ENCODE measurements at places on chromosomes 1 and 21.

DNA sequence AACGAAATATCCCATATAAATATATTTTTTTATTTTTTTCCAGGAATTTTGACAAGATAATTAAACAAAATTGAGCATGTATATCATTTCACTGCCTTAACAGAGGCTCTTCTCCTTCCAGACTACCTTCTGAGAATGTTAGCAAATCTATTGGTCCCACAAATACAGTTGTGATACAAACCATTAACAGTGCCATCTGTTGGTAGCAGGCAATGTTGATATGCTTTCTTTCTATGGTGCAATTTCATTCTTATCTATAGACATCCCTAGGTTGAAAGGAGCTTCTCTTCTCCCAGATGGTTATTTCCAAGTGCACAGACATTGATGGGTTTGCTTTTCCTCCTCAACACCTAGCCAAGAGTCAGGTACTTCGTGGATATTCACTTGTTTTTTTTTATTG is 303.6 kb downstream of the USH2A start:
- DNase-seq = peak; percentile 49

DNA sequence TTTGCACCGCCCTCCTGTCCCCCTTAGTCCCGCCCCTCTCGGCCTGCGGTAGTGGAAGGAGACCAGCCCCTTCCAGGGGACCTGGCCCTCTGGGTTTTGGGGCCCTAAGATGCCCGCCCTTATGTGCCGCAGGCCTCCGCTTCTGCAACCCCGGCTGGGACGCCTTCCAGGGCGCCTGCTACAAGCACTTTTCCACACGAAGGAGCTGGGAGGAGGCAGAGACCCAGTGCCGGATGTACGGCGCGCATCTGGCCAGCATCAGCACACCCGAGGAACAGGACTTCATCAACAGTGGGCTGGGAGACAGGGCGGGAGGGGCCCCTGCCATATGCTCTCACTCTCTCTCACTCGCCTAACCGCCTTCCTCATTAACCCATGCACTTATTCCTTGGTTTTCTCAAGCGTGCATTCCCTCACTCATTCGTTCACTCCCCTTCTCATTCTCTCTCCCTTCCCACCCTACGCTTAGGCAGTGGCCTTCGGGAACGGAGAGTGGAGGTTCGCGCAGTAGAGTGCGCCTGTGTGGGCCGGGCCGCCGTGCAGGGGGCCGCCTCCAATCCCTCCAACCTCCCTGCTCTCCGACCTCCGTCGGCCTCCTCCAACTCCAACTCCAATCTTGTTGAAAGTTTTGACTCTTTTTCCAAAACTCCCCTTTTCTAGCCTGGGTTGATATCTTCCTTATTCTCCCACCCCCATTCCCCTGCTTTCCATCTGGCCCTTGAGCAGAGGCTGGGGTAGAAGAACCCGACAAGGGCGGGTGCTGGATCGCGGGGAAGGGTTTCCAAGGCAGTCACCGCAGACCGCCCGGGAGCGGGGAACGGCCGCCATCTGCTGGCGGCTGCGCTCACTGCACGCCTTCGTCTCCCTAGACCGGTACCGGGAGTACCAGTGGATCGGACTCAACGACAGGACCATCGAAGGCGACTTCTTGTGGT is 15.2 kb downstream of the BCAN start:
- DNase-seq = peak; percentile 75

DNA sequence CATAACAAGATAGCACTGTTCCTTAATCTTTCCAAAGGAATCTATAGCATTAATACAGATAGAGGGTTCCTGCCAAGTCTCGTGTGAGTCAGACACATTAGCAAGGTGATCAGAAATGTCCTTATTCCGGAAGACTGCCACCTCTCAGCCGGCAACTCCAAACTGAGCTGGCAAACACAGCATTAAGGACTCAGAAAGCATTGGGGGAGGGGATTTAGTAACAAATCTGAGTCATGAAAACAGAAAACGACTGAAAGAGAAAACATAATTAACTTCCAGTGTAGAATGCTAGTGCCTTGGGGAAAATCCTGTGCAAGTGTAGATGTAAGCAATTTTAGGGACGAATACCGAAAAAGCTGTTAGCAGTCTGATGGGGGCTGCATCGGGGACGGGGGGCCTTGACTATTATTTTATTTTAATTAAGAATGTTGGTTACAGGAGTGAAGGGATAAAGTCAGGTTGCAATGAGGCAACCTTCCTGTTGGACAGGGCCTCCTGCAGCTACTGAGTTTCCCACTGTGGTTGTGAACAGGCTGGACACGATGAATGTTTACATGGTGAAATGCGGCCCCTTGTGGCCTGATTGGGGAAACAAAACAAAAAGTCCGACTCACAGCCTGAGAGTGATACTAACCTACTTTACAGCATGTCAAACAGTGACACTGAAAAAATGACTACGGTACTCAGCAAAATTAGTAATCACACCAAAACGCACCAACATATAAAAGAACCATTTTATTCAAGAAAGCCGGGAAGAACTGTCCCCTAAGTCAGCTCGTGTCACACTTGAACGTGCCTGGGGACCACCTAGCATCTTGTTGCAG is 20.7 kb downstream of the MIS18A start:
- DNase-seq = peak; percentile 86

DNA sequence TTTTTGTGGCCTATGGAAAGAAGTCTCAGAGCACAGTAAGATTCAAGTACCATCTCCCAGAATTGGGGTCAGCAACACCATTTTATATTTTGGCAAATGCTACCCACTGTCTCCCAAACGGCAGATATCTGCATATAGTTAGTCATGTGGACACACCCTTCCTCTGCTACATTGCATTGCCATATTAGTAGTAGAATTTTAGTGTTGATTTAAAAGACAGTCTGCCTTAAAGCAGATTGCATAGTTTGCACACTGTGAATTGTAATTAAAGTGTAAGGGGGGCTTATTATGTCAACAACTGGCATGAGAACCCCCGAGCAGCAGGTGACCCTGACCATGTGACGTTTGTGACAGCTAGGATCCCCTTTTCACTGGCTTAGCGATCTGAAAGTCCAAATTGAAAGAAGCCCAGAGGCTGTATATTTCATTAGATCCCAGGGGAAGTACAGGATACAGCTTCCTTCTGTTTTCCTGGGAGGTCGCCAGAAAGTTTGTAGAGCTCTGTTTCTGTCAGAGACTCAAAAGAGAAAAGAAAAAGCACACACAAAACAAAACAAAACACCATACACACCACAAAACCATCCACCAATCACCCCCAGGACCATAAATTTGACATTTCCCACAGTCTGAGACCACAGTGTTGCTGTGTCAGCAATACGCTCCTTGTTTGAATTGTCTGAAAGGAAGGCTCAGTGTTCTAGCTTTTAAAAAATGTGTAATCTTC is 172.4 kb downstream of the NFIA start:
- peak; percentile 64 for DNase-seq

GRCh38 chr1:61047061-61047460 is 35.3 kb upstream of the NFIA start:
- DNase-seq = no peak

DNA sequence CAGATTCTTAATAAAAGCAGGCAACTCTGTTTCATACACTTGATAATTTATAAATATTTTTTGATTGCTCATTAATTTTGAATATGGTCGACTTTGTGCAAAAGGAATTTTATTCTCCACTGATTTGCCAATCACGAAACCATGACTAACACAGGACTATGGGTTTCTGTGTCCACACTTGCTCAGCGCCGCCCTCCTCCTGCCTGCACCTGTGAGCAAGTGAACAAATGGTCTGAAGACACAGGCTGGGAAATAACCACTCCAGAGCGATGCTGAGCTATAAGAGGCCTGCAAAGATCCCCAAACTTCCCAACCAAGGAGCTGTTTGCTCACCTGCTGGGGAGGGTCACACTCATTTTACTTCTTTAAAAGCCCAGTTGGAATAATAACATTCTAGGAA is 19.6 kb downstream of the ABCB10 start:
- no peak for DNase-seq

DNA sequence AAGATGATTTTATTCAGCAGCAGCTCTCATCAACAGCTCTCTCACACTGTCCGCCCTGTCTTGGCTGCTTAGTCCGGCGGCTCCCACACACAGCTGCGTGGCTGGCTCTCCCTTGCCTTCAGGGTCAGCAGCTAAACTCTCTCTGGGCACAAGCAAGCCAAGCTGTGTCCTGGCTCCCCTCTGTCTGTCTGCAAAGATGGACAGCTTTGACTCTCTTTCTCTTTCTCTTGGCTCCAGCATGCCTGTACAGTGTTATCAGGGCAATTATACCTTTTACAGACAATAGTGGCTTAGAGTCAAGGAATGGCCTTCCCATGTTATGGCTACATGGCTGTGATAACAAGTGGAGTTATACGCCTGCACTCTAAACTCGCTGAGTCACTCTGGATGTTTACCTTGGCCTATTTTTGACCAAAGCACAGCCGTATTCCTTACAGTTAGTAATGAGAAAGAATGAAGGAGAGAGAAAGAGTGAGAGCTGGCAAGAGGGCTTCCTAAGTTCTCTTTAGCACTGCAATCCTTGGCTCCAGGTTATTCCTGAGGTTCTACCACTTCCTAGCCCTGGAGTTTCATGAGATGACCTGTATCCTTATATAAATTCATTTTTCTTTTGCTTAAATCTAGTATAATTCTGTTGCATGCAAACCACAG is 59.9 kb upstream of the ZSWIM5 start:
- DNase-seq = peak; percentile 79

GRCh38 chr1:207670192-207670591 is 25.3 kb downstream of the CR1L start:
- no peak for DNase-seq

DNA sequence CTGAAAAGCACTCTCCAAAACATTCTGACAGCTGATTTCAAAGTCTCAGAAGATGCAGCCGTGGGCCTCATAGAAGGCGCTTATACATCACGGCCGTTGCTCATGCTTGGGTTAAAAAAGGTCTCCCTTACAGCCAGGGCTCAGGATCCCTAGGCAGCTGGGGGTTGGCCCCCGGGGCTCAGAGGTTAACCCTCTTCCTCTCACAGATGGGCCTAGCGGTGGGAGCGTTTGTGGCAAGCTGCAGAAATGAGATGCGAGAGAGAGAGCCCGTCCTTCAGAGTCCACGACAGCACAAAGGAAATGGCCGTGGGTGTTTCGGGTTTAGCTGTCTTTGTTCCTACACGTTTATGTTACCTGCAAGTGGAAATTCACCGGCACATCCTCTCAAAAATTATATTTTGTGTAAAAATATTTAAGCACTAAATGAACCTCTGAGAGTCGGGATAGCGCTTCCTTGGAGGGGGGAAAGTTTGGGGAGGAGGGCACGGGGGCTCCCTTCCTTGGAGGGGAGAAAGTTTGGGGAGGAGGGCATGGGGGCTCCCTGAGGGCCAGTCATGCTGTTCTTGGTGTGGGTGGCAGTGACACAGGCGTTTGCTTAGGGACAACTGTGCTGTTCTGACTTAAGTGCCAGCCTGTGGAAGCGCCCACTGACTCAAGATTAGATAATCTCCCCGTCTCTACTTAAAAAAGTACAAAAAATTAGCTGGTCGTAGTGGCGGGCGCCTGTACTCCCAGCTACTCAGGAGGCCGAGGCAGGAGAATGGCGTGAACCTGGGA is 20.5 kb upstream of the PRDM15 start:
- DNase-seq = no peak

DNA sequence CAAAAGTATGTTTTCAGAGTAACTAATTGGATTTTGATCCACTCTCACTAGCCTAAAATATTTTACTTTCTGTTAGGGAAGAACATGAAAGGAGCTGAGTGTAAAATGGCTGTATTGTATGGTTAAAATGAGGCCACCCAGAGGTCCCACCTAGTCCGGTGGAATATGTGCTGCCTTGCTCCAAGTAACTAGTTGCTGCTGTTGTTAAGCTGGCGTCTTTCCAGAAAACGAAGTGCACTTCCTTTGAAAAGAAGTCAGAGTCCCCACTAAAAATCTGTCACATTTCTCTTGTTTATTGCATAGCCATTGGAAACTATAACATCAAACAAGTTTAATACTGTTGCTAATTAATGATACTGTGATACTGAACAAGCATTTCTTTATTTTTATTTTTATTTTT is 3.2 kb downstream of the SLC25A33 start:
- DNase-seq = peak; percentile 41

DNA sequence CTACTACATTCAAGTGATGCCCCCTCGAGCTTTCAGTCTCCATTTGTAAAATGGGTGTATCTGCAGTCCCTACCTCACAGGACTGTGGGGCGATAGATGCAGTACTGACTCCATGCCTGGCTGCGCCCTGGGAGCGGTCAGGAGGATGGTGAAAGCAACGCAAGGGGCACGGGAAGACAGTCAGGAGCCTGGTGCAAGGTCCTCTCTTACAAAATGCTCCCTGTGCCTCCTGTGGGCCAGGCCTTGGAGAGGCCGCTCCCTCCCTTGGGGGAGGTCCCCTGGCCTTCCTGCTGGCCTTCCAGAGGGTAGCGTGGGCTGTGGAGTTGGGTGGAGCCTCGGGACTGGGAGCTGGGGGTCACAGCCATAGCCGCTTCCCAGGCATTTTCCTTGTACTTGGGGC is 21.6 kb downstream of the FAM151A start:
- DNase-seq = no peak

DNA sequence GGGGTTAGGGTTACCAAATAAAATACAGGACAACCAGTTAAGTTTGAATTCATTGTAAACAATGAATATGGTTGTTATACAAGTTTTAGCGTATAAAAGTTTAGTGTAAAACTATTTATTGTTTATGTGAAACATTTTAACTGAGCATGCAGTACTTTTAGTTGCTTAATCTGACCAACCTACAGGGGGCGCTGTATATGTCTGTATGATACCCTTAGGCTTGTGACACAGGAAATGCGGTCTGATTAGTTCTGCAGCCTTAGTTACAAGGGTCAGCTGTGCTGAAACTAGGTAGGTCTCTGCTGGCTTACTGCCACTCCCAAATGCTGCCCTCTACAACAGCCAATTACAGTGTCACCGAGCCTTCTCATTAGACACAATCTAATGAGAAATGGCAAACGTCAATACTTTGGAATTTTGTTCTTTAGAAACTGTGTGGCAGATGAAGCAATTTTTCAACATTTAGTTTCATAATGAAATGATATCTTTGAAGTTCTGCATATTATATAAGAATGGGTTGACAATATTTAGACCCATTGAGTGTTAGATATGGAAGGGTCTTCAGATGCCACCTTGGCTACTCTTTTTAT is 56.2 kb downstream of the NTNG1 start:
- DNase-seq = no peak

- no peak for DNase-seq
Observed at GRCh38 chr1:87806379-87807094, 477.9 kb downstream of the LMO4 start.

DNA sequence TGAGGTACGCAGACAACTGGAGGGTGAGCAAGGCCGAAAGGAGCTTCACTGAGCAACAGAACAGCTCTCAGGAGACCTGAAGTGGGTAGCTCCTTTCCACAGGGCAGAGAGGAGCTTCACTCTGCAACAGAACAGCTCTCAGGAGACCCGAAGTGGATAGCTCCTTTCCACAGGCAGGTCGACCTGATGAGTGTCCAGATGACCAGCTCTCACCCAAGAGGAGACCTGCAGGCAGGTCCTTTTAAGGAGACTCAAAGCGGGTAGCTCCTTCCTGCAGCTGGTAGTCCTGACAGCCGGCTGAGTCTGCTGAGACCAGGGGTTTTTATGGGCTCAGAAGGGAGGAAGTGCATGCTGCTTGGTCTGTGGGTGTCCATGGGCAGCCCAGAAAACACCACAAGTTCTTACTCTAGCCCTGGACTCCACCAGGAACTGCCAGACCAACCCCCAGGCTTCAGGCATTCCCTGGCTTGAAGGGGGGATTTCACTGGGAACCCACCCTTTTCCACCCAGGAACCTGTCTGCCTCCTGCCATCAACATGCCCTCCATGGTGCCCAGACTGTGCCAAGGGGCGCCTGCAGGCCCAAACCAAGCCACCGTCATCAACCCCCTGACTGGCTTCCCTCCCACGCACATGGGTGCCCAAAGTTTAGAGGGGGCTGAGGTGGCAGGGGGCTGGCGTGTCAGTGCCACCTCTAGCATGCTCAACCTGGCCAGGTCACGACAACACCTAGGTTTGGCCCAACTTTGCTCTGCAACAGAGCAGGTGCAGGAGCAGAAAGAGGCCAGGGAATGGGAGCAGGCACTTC is 43.6 kb downstream of the ZBTB8OS start:
- DNase-seq = no peak
